ENCODE measurements at places on chromosomes 4 and X.

GRCh38 chrX:24846550-24847150, 152.9 kb downstream of the POLA1 start:
- no peak for DNase-seq

- DNase-seq, result no peak
Measured at GRCh38 chr4:123297836-123298235, 98.8 kb upstream of the SPRY1 start.

DNA sequence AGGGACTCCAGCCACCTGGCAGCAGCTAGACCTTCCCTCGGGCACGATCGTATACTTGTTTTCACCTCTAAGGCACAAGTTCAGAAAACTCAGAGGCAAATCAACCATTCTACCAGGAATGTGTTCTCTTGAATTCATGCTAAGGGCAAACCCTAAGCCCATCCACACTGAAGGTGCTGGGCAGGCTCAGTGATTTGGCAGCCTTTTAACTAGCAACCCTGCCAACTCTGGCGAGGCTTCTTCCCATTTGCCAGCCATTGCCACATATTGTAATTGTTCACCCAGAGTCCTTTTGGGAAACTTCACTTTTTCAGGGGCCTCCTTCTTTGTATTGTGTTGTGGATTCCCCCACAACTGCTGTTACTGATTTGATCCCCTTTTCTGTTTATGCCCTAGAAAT, 298.6 kb upstream of the LDB2 start:
- DNase-seq, result no peak

GRCh38 chr4:112075129-112075753, 70.0 kb upstream of the FAM241A start:
- DNase-seq, result peak; percentile 54

DNA sequence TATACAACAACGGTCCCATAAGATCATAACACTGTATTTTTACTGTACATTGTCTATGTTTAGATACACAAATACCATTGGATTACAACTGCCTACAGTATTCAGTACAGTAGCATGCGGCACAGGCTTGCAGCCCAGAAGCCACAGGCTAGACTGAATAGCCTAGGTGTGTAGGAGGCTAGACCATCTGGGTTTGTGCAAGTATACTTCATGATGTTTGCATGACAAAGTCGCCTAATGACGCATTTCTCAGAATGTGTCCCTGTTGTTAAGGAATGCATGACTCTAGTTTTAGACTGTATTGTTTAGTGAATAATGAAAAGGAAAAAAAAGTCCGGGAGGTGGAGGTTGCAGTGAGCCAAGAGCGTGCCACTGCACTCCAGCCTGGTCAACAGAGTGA, 56.5 kb upstream of the C4orf50 start:
- no peak for DNase-seq

- peak; percentile 53 for DNase-seq
Measured at GRCh38 chrX:48835524-48836329, at the start of gene PCSK1N. Gene PCSK1N (minus strand): TSS chrX:48835610. CDS start chrX:48835532, 78 bp downstream.

- DNase-seq, result no peak
Measured at GRCh38 chr4:38386654-38387188, 277.3 kb upstream of the KLF3 start.

GRCh38 chr4:25913056-25913850, 767 bp upstream of the SMIM20 start:
- DNase-seq, result no peak

DNA sequence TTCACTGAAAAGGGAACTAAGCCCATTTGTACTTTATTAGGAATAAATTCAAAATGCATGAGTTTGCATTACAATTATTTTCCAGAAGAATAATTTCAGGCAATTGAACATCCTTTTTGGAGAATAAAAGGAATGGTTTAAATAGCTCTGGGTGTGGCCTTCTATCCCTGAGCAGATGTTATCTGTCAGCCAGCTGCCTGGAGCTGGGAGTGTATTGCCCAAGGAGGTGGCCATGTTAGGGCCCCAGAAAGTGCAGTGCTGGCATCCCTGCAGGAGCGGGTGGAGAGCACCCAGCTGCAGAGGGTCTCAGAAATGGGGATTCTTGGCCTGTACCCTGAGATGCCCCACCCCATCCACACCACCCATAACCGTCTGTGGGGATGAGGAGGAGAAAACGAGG, 21.6 kb upstream of the VEGFD start:
- no peak for DNase-seq

- no peak for DNase-seq
Measured at GRCh38 chrX:54093571-54093970, 49.3 kb upstream of the PHF8 start.

DNA sequence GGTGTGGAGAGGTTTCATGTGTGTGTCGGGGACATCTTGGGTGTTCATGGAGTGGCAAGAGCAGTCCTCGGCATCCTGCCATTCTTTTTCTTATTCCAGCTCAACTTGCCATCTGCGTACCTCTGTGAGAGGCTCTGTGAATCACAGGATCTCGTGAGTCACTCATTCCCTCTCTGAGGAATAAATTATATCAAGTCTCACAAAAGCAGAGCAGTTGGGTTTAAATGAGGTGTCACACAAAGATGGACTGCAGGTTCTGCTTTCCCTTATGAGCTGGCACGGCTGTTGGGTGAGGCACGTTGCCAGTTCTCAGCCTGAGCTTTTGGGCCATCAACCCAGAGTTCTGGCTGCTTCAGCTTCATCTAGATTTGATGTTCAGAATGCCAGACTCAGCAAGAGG, 6.8 kb upstream of the OCIAD2 start:
- DNase-seq, result peak; percentile 37

GRCh38 chr4:140363558-140363957, 9.9 kb upstream of the SCOC start:
- no peak for DNase-seq

DNA sequence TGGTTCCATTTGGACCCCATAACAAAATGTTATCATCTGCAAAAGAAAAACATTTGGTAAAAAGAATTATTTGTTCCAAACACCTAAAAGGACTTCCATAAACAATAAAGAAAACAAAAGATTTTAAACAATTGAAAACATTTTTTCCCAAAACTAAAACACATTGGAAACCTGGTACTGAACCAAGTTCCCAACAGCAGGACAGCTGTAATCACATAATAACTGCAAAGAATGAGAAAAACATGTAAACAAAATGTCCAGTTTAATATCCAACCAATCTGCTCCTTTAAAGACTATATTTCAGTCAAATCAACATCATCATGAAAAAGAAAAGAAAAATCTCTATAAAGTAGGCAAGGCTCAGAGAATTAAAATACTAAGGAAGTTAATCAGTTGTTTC, 36.3 kb downstream of the PRDM5 start:
- no peak for DNase-seq

DNA sequence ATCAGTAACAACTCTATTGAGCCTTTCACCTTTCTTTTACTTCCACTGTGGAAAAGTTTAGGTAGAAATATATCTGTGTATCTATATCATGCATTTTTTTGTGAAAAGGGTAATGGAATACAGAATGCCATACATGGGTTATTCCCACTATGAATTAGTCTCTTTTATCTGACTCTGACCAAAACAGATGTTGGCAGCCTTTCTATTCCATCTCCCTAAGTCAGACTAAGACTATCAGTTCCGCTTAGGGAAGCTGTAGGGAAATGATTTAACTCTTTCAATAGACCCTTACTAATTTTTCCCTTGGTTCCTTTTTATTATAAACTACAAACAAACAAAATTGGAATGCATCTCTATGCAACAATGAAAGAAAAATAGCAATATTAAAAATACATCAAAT, 92.3 kb upstream of the LEF1 start:
- DNase-seq, result no peak
